Stimulated activated CD8-positive, alpha-beta memory T cell treated with anti-CD3 and anti-CD28 coated beads, Interleukin-15, amount 100 ng/mL, for 4 hours (primary cell): ENCODE measurements at places on chromosomes 2 and 18.

DNA sequence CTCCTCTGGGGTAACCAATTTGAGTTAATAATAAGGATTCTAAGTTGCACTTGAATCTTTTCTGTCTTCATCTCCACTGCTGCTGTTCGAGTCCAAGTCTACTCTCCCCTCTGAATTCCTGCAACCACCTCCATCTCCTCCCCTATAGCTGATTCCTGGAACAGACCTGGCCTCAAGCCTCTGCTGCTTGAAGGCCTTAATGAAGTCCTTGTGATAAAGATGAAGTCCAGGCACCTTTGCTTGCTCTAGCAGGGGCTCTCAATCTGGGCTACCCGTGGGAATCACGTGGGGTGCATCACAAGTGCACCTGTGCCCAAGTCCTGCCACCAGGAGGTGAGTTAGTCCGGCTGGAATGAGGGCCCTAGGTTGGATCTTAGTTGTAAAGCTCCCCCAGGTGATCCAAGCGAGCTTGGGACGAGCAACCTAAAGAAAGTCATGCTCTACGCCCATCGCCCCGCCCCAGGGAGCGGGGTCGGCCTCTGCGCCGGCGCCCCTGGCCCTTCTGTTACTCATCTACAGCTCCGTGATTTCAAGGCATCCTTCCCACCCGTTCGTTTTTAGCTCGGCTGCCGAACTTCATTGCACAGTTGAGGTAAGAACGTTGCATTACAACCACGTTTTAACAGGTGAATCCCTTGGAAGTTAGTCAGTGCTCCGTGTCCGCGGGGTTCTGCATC, 905 bp upstream of the IAH1 start:
- no peak for DNase-seq

DNA sequence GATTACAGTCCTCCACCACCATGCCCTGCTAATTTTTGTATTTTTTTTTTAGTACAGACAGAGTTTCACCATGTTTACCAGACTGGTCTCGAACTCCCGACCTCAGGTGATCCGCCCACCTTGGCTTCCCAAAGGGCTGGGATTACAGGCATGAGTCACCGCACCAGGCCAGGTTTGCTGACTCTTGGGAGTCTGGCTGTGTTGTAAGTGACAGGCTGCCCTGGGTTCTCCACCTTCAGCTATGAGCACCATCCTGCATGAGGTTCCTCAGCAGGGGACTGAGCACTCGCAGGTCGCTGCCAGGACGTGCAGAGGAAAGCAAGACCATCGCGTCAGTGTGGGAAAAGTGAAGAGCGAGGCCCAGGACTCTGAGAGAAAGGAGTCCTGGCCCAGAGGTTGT, 112.6 kb upstream of the NDUFV2 start:
- no peak for DNase-seq

DNA sequence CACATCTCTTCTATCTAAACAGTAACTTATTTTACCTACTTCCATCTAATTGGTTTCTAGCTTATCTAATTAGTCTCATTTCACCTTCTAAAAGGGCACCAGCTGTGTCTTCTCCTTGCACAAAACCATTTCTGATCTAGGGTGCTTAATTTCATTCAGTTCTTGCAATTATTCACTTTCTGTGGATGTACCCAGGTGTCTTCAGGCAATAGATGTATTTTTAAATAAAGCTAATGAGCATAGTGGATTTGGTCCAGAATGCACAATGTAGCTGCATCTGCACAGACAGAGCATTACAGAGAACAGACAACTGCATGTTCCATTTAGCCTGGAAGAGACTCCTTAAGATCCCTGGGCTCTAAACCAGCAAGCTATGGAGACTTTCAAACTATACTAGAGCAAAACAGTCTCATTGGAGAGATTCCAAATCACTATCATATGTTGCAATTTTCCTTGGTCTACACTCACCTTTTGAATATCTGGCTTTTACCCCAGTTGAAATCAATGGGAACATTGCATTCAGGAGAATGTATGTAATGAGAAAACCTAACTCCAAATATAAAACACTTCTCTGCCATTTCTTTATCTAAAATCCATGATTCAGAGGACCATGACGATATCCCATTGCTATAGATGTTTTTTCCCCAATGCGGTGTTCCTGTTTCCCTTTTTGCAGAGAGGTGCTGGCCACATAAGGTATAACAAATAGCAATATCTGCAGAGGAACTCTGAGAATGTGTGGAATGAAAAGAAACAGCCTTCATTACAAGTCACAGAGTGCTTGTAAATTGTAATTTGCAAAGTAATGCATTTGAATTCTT, 3.5 kb upstream of the RFX8 start:
- no peak for DNase-seq

DNA sequence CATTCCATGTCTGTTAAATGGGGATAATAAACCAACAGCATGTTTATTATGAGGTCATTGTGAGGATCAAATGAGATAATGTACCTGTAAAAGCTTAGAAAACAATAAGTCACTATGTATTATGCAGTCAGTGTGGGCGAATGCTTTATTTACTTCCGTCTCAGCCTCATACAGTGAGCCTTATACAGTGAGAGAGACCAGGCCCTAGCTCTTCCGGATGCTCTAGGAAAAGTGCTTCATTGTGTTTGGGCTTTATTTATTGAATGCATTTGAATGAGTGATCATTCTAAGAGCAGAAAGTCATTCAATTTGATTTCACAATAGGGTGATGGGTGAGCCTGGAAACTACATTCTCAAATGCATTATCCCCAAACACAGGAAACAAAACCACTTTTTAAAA, 603.9 kb upstream of the FANCL start:
- DNase-seq: no peak

GRCh38 chr2:209565896-209566582, 142.2 kb downstream of the MAP2 start:
- DNase-seq: no peak

DNA sequence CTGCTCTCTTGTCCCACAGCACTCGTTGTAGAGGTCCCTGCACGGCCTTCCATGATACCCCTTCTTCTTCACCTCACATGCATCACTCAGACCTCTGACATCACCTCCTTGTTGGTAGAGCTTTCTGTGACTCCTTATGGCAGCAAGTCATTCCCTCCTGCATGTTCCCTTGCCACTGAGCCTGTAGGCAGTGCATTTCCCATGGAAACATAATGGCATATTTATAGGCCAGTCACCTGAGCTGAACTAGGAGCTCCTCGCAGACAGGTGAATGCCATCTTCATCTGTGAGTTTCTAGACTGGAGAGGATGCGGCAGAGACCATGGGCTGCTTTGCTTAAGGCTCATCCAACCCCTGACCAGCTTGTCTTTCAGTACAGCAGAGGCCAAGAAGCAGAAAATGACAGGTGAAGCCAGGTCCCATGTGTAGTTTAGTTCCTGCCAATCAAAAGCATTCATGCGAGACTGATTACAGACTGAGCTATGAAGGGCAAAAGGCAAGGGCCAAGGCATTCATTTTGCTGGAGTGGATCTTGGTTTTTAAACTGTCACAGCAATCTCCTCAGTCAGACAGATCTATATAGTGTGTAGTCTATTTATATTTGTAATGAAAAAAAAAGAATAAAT, 59.4 kb upstream of the NEDD4L start:
- no peak for DNase-seq

DNA sequence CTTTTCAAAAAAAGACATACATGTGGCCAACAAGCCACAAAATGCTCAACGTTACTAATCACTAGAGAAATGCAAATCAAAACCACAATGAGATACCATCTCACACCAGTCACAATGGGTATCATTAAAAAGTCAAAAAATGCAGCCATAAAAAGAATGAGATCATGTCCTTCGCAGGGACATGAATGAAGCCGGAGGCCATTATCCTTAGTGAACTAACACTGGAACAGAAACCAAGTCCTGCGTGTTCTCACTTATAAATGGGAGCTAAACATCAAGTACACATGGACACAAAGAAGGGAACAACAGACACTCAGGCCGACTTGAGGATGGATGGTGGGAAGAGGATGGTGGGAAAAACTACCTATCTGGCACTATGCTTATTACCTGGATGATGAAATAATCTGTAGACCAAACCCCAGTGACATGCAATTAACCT, 17.8 kb upstream of the ATL2 start:
- DNase-seq: no peak

- DNase-seq: no peak
Measured at GRCh38 chr2:19900931-19901441, 797 bp downstream of the TTC32 start.

DNA sequence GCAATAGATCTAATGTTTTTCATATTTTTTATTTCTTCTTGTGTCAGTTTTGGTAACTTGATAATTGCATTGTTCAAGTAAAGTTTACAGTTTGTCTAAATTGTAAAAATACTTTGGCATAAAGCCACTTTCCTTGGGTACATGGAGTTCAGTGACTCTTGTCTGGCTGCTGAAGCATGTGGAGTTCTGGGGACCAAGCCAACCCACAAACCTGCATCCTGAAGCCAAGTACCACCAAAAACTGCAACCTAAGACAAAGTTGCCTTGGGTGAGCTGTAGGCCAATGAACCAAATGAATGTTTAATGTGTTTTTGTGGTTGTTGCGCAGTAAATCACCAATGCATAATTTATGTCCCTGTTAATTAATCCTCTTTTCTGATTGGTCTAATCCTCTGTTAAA, 872.6 kb downstream of the BCL11A start:
- no peak for DNase-seq

DNA sequence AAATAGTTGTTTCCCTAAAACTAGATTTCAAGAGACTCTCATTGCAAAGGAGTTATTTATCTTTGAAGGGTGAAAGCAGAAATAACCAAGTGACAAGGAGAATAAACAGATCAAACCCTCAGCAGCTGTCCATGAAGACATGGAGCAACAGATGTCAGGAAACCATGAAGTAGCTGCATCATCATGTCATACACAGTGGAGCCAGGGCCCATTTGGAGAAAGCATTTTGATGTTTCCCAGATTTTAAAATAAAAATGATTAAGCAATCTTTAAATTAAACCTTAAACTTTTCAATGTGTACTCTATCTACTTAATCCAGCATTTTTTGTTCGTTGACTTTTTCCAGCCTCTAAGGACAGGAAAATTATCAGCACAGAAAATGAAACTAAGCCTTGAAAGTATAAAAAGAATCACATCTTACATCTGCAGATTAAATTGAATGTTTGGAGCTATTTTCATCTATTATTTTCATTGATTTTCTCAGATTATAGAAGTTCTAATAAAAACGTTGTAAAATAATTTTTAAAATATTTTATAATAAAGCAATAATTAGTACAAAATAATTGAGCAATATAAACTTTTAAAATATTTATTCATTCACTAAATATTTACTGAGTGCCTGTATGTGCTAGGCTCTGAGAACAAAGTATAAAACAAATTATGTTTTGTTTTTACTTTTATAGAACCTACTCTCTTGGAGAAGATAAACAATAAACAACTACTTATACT, 860.1 kb downstream of the BCL11A start:
- no peak for DNase-seq

GRCh38 chr2:72841462-72842125, 15.8 kb upstream of the EXOC6B start:
- DNase-seq: no peak

DNA sequence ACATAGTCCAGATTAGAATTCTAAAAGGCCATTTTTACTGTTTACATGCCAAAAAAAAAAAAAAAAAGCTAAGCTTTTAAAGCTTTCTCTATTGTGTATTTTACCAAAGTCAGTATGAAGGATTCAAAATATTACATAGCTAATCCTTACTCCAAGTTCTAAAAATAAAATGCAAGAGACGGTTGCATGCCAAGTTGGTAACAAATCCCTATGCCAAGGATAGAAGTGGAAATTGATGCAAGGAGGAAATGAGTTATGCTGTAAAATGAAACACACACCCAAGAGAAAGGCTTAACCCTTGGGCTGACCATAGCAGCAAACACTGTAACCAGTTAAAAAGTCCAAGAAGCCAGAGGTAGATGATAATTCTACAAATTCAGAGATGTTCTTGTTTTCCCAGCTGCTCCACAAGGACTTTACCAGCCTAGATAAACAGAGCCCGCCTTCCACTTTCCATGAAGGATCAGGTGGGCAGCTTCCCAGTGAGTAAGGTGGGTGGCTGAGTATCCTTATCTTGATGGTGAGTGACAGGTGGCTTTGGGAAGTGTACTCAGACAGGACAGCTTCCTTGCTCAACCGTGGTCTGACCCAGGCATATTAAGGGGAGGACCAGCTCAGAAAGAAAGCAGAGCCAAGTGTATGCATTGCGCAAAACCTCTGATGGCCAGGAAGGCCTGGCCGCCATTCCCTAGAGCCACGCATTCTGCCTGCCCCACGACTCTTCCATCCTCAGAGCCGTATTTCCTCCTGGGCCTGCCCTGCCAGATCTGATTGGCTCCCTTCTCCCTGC, 34.4 kb downstream of the ATP8B1 start:
- DNase-seq: no peak

GRCh38 chr2:10353931-10354330, 51.2 kb downstream of the HPCAL1 start:
- no peak for DNase-seq

- no peak for DNase-seq
Measured at GRCh38 chr2:228675646-228676045, 494.2 kb upstream of the SPHKAP start.

DNA sequence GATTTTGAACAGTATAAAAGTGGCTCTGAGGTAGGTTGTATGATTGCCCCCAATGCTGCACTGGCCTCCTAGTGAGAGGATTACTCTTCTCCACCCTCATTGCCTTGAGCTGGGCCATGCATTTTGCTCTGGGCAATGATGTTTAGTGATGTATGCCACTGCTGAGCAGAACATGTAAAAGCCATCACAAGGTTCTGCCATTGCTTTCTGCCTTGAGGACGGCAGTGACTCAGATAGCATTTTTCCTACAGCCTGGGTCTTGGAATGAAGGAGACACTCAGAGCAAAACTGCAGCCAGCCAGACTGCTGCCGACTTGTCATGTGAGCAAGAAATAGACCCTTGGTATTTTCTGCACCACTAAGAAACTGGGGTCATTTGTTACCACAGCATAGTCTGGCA, 27.6 kb downstream of the GPATCH11 start:
- DNase-seq: no peak

- no peak for DNase-seq
Measured at GRCh38 chr2:3596901-3597417, 2.0 kb downstream of the COLEC11 start.

GRCh38 chr2:20600756-20601325, 50.1 kb downstream of the HS1BP3 start:
- DNase-seq: no peak

DNA sequence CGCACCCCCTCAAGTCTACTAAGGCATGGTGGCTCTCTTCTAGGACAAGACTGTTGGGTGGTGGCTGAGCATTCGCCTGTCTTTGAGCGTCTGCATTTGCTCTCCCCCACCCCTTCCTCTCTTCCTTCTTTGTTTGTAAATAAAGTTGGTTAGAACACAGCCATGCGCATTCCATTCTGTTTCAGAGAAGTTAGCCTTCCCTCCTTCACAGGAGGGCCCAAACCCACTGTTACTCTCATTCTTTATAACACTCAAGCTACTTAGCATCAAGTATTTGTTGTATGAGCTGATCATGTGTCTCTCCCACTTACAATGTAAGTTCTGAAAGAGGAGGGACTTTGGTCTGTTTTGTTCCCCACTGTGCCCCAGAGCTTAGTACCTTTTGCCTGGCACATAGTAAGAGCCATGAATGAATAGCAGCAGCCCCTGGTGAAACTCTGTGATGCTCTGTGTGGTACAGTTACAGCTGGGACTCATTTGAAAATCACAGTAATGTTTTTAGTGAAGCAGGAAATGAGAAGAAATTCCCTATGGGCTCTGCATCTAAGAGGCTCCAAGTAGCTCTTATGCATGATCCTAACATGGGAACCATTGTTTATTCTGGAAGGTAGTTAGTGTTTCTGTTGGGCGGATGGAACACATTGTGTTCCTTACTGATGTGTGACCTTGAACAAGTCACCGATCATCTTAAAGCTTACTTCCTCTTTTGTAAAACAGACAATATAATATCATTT, 7.7 kb downstream of the MGAT5 start:
- DNase-seq: no peak
